ENCODE measurements at places on chromosomes 7 and 10.

DNA sequence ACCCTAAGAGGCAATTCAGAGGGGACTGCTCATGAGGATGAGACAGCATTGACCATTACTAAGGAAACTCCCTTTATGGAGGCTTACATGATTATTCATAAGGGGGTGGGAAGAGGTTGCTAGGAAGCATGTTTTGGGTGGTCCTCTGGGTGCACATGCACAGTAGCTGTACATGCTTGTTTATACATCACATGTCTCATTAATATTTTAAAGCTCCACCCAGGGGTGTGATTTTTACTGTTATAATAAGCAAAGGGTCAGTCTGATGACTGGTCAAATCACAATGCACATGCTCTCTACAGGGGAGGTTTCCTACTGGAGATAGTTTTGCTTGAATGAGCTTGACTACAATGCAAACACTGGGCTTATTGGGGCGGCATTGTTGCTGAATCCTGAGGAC lies 23.8 kb upstream of the PPP1R9A start:
- DNase-seq, result no peak

GRCh38 chr10:89952751-89953150 lies 251.4 kb downstream of the KIF20B start:
- no peak for DNase-seq

- no peak for DNase-seq
These were observed 220.6 kb downstream of the ARHGAP12 start for GRCh38 chr10:31708046-31708445.

DNA sequence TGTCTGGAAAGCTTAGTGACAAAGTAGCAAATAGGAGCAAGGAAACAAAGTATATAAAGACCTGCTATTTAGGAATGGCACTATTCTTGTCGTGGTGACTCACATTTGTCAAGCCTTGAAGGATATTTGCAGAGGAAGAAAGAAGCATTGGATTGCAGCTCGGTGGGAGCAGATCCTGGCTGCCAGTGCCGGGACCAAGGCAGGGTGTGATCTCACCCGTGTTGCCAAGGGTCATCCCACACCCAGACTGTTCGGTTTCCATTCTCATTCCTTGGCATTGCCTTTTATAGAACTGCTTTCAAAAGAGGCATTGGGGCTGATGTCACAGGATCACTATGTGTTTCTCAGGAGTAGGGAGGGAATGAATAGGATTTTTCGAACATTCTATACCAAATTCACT lies 176.2 kb downstream of the GALNT17 start:
- no peak for DNase-seq

- no peak for DNase-seq
These were observed 113.1 kb downstream of the RNF32 start for GRCh38 chr7:156753630-156754029.

GRCh38 chr7:135192914-135193536 lies 18.3 kb downstream of the WDR91 start:
- no peak for DNase-seq

- DNase-seq, result no peak
These were observed 18.8 kb downstream of the EZH2 start for GRCh38 chr7:148865283-148865682.

GRCh38 chr10:33270971-33271370 lies 63.5 kb downstream of the NRP1 start:
- no peak for DNase-seq

All from activated naive CD8-positive, alpha-beta T cell treated with anti-CD3 and anti-CD28 coated beads, Interleukin-2, amount 10 ng/mL, durations not matched to agents 7 days and 5 days (primary cell).